ENCODE measurements at places on chromosomes 11 and 22.

- no peak for DNase-seq
Measured at GRCh38 chr11:26860091-26860780, 133.7 kb upstream of the FIBIN start.

GRCh38 chr22:28899199-28899853 lies 16.0 kb downstream of the ZNRF3 start:
- DNase-seq = no peak

GRCh38 chr11:61090521-61090920 lies 11.8 kb upstream of the CD5 start:
- DNase-seq = no peak

DNA sequence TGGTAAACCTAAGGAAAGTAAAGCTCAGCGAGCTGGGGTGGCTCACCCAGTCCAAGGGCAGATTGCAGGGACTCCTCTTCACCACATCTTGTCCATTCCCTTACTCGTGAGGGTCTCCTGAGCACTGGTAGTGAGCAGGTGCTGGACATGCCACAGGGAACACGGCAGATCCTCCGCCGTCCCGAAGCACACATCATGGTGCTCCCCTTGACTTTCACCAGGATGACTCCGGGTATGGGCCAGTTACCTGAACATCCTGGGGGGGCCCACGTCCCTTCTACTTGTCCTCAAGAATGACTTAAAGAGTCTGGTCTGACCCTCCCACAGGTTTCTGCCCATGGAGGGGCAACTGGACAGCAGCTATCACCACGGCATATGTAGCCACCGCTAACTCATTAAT lies 8.0 kb upstream of the SF1 start:
- no peak for DNase-seq

DNA sequence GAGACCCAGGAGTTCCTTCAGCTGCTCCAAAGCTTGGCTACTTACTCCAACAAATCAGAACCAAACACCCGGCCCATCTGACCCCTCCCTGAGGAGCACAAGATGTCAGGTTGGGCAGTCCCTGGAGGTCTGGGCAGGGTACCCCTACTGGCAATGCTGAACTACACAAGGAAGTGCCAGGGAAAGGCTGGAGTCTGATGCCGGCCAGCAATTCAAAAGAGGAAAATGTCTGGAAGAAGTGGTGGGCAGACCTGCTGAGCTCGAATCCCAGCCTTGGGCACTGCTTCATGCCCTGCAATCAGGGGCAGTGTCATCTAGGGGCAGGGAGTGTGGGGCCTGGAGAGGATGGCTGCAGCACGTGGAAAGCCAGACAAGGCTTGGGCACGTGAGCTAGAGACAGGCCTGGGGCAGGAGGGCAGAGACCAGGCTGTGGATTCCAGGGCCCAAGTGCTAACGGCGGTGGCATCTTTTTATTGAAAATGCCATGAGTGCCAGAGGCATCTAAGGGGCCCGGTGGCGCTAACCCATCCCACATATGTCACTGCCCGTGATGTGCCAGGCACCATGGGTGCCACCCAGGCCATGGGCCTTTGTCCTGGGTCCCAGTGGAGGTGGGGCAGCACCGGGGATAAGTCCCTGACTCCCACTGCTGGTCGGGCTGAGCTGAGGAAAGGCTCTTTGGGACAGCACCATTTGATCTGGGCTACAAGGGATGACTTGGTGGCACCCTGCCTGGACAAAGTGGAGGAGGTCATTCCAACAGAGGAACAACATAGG lies 97.9 kb upstream of the PITPNB start:
- DNase-seq = no peak

- no peak for DNase-seq
Measured at GRCh38 chr11:119107538-119108145, 498 bp downstream of the C2CD2L start.

DNA sequence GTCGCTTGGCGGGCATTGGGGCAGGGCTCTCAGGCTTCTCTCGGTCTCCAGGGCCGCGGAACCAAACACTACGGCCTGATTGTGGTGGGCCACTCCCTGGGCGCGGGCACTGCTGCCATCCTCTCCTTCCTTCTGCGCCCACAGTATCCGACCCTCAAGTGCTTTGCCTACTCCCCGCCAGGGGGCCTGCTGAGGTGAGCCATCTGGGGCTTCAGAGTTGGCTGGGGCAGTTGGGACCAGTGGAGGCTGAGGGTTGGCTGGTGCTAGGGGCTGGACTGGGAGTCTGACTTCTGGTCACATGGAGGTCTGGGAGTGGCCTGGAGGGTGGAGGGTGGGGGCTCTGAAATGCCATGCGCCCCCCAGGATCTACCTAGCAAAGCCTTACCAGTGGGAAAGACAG lies 15.3 kb upstream of the MYRF start:
- no peak for DNase-seq

GRCh38 chr11:125457814-125458343 lies 38.2 kb downstream of the FEZ1 start:
- peak; percentile 82 for DNase-seq

DNA sequence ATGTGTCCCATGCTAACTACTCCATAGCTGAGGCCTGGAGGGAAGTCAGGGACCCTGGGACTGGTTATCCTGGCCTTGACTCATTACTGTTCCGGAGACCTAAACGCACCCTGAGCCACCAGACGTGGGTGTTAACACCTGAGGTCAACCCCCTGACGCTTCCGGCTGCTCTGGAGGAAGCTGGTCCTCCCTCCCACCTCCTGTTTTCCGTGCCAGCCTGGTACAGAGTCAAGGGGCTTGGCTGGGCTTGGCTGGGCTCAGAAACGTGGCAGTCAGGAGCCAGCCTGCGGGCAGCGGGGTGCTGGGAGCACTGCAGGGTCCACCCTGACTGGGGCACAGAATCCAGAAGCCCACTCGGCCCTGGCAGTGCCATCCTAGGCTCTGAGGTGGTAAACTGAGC lies 2.6 kb downstream of the TMPRSS4 start:
- DNase-seq = no peak

DNA sequence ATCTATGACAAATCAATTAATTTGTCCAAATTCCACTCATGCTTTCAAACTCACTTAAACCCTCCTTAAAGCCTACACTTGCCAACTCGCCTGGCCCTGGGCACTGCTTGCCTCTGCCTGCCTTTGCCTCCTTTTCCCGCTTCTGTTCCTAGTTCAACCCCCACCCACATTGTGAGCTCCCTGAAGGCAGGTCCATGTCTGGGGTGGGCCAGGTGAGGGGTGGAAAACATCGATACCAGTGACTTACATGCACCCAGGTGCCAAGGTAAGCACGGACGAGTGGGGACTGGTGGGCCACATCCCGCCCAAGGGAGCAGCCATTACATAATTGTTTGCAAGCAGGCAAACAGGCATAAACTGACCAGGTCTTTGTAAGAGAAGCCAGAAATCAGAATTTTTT lies 146.2 kb downstream of the ST3GAL4 start:
- no peak for DNase-seq

DNA sequence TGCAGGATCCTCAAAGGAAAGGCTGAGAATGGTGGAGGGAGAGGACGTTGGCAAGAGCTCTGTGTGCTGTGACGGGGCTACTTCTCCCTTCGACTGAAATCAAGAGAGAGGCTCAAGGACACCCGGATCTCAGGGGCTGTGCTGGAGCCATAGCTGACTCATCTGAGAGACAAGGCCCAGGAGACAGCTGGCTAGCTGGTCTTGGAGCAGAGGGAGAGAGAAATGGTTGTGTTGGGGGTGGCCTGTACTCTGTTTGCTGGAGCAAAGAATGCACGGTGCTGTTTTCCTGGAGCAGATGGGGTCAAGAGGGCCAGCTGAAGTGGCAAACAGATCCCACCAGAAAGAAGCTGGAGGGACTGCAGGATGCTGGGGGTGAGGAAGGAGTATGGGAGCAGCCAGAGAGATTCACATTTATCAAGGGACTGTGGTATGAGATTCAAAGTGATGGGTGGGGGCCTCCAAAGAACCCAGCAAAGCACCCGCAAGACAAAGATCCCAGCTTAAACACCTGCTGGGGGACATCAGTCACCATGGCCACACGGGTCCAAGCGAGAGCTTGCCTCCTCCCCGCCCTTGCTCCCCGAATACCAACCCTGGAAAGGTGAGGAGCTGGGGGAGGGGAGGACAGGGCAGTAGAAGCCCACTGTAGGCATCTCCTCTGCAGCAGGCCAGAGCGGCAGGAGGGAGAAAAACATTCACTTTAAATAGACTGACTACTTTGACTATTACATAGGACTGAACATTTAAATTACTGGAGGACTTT lies 40.8 kb downstream of the MAP6 start:
- peak; percentile 43 for DNase-seq

- no peak for DNase-seq
Measured at GRCh38 chr11:62726915-62727164, 417 bp downstream of the HNRNPUL2 start.

DNA sequence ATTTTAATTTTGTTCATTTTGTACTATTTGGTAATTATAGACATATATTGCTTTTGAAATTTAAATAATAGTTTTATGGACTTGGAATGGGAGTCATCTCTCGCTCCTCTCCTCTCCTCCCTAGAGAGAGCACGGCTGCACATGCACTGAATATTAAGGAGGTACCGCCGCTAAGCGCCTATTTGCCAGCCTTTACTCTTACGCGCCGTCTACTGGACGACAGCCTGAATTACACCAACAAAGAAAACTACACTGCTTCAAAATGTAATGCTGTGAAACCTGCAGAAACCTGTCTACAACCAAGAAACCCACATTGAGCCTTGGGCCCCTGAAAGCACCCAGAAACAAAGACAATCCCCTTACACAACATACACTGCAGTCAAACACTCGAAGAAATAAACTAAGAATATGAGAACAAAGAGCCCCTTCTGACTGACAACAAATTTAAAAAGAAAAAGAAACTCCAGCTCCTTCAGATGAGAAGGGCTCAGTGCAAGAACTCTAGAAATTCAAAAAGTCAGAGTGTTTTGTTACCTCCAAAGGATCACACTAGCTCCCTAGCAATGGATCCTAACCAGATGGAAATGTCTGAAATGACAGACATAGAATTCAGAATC lies 737.2 kb downstream of the LRRC4C start:
- DNase-seq = peak; percentile 28

DNA sequence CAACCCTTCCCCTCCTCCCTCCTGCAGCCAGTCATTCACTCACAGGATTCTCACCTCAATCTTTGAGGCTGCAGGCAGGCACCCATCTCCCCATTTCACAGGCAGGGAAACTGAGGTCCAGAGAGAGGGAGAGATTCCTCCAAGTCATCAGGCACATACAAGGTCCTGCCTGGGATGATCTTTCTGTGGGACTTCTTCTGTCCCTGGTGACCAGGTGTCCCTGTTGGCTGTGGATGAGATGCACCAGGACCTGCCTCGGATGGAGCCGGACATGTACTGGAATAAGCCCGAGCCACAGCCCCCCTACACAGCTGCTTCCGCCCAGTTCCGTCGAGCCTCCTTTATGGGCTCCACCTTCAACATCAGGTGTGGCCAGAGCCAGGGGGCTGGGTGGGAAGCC lies 7.8 kb downstream of the FTH1 start:
- DNase-seq = no peak

DNA sequence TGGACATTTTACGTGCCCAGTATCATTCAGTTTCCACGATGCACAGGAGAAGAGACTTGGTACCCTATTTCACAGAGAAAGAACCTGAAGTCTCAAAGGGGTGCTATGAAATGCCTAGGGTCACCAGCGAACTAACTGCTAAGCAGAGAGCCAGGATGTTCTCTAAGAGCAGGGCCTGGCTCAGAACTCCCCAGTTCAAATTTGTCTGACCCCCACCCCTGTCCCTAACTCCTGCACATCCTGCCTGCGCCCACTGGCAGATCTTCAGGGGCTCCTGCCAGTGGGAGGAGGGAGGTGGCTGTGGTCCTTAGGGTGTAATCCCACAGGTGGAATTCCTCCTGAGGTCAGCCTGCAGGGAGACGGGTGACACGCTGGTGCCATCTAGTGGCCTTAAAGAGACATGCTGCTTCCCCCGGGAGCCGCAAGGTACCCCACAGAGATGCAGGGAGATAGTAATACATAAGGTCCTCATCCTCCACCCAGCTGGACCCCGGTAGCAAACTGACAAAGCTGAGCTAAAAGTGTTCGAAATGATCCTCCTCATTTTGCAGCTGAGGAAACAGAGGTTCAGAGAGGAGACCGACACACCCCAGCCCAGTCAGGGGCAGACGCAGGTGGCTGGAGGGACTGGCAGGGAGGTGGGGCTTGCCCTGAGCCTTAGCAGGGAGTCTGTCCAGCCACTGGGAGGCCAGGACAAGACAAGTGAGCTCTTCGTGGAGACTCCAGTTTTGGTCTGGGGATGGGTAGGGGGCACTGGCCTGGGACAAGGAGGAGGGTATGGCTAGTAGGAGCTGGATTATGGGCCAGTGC lies 34.1 kb downstream of the MB start:
- peak; percentile 77 for DNase-seq

DNA sequence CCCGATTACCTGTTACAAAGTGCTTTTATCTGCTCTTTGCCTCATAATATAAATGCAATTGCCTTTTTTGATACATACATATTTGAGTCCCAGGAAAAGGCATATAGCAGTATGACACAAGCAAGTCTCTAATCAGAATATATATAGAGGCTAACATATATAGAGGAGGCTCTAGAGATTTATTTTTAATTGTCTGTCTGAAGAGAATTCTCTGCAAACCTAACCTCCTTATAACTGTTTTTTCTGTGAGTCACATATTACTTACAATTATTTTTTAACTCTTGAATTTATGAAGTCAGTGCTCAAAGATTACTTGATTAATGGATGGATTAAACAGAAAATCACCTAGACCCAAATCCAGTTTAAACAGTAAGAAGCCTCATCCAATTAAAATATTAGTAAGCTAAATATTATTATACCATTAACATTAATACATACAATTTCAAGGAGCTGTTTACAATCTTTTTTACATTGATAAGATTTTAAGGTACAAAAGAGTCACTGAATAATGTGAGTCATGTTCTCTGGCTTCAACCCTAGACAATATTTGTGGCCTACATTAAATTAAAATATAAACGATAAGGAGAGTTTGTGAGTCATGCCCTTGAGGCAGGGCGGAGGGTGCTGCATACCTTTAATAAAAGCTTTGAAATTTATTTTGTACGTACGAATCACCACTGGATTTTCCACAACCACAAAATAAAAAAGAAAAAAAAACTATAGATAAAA lies 19.2 kb upstream of the MMP13 start:
- peak; percentile 61 for DNase-seq

- no peak for DNase-seq
Measured at GRCh38 chr22:29352778-29353177, 35.6 kb downstream of the AP1B1 start.

DNA sequence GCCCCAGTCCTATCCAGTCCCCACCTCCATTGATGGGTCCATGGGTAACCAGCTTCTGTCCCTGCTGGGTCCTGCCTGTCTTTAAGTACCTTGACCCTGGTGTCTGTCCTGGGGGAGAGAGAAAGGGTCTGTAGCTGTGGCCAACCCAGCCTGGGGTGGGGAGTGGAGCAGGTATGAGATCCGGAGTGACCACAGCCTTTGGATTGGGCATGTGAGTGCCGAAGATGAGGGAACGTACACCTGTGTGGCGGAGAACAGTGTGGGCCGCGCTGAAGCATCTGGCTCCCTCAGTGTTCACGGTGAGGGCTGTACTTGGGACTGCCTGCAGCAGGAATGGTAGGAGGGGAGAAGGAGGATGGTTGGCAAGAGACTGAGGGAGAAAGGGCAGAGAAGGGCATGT lies 5.2 kb downstream of the ROBO3 start:
- DNase-seq = no peak

- DNase-seq = no peak
Measured at GRCh38 chr22:32561163-32561562, 86.6 kb downstream of the FBXO7 start.

GRCh38 chr11:46367244-46367915 lies 14.1 kb upstream of the MDK start:
- peak; percentile 66 for DNase-seq

Measured in choroid plexus epithelial cell (primary cell).